Mammary microvascular endothelial cell (primary cell): ENCODE measurements at places on chromosomes 12 and 14. TPM values are rescaled to one million over a fixed set of nuclear protein-coding genes. Genes with fewer than 3 reads are reported as not detected.

The OASL gene
- total RNA-seq = 7.7 and 11.3 TPM in 2 replicates

The EPYC gene
- not detected in 2 replicates for total RNA-seq

The TRMT5 gene
- total RNA-seq = 8.5 and 10.7 TPM in 2 replicates

The PPFIA2 gene
- total RNA-seq = not detected in 2 replicates

The NELL2 gene
- total RNA-seq = not detected in 2 replicates

The PHETA1 gene
- total RNA-seq = 9.5 and 11.4 TPM in 2 replicates

The GZMB gene
- total RNA-seq = not detected in 2 replicates

The CLEC14A gene
- 163 and 167 TPM in 2 replicates for total RNA-seq

The SLC17A8 gene
- total RNA-seq = not detected in 2 replicates

The AMHR2 gene
- total RNA-seq = not detected in 2 replicates

The PROX2 gene
- total RNA-seq = not detected in 2 replicates

The RFX4 gene
- total RNA-seq = not detected in 2 replicates

The CLEC4C gene
- not detected in 2 replicates for total RNA-seq

The C12orf56 gene
- total RNA-seq = not detected in 2 replicates

The CFAP73 gene
- total RNA-seq = not detected in 2 replicates

The SLC10A1 gene
- total RNA-seq = not detected in 2 replicates

The NTS gene
- not detected in 2 replicates for total RNA-seq

The ISCU gene
- total RNA-seq = 112 and 120 TPM in 2 replicates

The NPFF gene
- not detected in 2 replicates for total RNA-seq

The ESPL1 gene
- total RNA-seq = 14.8 and 22.2 TPM in 2 replicates

The RPL36AL gene
- 206 and 300 TPM in 2 replicates for total RNA-seq

The GSG1 gene
- total RNA-seq = not detected in 2 replicates

The UBR7 gene
- 33.8 and 42.8 TPM in 2 replicates for total RNA-seq

The LRTM2 gene
- not detected in 2 replicates for total RNA-seq

The E2F7 gene
- total RNA-seq = 27.8 and 34.3 TPM in 2 replicates

The PRB4 gene
- not detected in 2 replicates for total RNA-seq

The PTPN11 gene
- total RNA-seq = 63.4 and 65.5 TPM in 2 replicates

The AMN gene
- not detected in 2 replicates for total RNA-seq

The SIX4 gene
- total RNA-seq = 0.79 and 1.00 TPM in 2 replicates

The SLC39A5 gene
- not detected in 2 replicates for total RNA-seq

The ACOT2 gene
- total RNA-seq = 19.7 and 20.5 TPM in 2 replicates

The TAS2R7 gene
- total RNA-seq = not detected in 2 replicates

The SH2B3 gene
- 126 and 135 TPM in 2 replicates for total RNA-seq

The TUBA1B gene
- 3,914 and 4,040 TPM in 2 replicates for total RNA-seq

The BLTP3B gene
- total RNA-seq = 11.6 and 12.0 TPM in 2 replicates

The OAS1 gene
- total RNA-seq = 46.4 and 51.1 TPM in 2 replicates

The KLHL33 gene
- 0.34 TPM in 1 of 2 replicates, not detected in the other for total RNA-seq

The EIF2S3B gene
- 0.59 and 0.67 TPM in 2 replicates for total RNA-seq

The MFAP5 gene
- total RNA-seq = not detected in 2 replicates

The OTUB2 gene
- 2.6 and 3.5 TPM in 2 replicates for total RNA-seq
